ENCODE measurements at places on chromosomes 4 and X.

GRCh38 chr4:172776203-172776861 is 392.3 kb upstream of the GALNT7 start:
- DNase-seq, result no peak

- no peak for DNase-seq
Measured at GRCh38 chr4:70179811-70180210, 15.7 kb upstream of the ODAM start.

DNA sequence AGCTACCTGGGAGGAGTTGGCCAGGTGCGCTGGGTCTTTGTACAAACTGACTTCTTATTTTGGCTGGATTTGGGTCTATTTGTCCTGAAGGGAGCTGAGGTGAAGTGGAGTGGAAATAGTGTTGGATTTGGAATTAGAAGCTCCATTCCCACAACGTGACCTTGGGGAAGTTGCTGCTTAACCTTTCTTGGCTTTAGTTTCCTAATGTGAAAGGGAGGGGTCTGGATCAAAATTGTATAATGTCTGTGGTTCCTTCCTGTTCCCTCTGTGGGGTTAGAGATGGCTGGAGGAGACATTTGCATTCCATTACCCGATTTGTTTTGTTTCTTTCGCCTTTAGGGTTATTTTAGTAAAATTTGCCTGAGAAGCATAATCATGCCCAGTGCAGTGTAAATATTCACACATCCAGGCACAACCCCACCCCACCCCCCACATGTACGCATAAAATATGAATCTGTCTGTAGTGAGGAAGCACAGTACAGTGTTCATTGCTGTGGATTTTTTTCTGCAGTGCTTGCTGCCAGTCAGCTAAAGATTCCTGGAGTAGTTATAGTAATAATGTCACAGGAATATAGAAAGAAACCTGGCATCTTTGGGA is 21.5 kb downstream of the JADE1 start:
- no peak for DNase-seq

DNA sequence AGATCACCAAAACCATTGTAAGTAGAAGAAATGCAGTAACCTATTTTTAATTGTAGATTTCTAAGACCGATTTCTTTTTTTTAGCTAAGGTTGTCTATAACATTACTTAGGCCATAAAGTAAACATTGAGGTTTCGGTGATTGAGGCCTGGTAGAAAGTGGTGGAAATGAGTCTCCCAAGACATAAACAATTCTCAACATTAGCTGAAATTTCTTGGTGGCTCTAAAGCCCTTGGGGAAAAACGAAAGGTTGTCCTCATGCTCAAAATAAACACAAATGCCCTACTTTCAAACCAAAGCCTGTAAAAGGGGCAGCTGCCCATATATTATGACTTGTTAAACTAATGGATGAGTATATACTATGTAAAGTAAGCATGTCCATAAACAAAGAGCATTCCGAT is 98.8 kb downstream of the SCFD2 start:
- no peak for DNase-seq

- no peak for DNase-seq
Measured at GRCh38 chr4:111671756-111672155, 473.5 kb upstream of the FAM241A start.

DNA sequence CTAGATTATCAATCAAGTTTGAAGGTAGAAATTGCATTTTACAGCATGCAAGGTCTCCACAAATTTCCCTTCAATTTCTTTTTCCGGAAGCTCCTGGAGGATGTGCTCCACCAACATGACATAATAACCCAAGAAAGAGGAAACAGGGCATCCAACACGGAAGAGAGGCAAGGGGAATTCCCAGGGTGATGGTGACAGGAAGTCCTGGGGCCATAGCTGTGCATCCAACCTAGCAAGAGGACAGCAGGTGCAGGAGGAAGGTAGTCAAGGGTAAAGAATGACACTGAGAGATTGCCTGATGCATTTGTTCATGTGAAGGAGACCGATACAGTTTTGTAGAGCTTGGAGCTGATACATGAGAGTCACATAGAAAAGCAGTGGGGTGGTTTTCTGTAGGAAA is 115.7 kb upstream of the LSM6 start:
- no peak for DNase-seq

GRCh38 chrX:40022421-40022820 is 75.3 kb downstream of the BCOR start:
- DNase-seq, result no peak

GRCh38 chr4:96145601-96146000 is 305.7 kb downstream of the PDHA2 start:
- DNase-seq, result no peak

GRCh38 chr4:72846280-72847111 is 223.0 kb downstream of the COX18 start:
- DNase-seq, result no peak

DNA sequence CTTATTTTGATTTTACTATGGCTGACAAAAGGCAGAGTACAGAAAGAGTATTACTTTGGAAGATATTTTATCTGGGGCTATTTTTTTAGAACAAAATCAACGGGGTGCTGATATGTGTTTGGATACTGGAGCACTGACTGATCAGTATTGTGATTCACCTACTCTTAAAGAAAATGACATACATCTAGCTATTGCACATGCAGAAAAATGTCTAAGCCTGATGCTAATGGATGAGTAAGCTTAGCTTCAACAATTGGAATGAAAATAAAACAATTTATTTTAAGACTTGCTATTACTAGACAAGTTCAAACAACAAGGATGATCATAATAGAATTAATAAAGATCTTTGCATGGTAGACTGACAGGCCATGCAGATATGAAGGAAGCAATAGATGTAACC is 262.0 kb downstream of the PPP1R2C start:
- no peak for DNase-seq

GRCh38 chr4:6460876-6461275 is 11.5 kb downstream of the PPP2R2C start:
- no peak for DNase-seq

GRCh38 chr4:39950861-39951481 is 26.7 kb downstream of the PDS5A start:
- DNase-seq, result no peak

- no peak for DNase-seq
Measured at GRCh38 chrX:134512566-134512965, 52.6 kb downstream of the HPRT1 start.

- no peak for DNase-seq
Measured at GRCh38 chr4:1177274-1178141, 5.1 kb upstream of the SPON2 start.

GRCh38 chrX:85573801-85574200 is 194.3 kb upstream of the POF1B start:
- no peak for DNase-seq

DNA sequence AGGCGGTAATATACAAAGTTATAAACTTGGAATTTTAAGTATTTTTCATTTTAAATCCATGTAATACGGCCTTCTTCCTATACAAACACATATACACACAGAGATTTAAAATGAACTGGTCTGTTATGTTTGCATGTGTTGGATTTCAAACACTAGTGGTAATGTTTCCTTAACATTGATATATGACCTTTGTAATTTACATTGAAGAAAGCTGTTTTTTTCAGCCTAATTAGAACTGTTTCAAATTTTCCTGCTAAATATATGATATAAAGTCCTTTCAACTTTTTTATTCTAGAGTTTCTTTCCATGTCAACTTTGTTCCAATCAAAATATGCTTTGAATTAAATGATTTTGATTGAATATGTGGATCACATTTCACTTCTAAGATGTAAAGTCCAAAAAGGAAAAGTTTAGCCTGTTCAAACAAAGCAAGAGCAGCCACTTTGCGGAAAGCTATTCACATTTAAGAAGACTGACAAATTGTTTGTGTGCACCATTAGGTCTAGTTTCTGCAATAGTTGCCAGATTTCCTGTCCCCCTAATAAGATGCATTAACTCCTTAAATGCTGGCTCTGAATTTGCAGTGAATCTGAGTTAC is 226.0 kb upstream of the MAB21L2 start:
- DNase-seq, result no peak

DNA sequence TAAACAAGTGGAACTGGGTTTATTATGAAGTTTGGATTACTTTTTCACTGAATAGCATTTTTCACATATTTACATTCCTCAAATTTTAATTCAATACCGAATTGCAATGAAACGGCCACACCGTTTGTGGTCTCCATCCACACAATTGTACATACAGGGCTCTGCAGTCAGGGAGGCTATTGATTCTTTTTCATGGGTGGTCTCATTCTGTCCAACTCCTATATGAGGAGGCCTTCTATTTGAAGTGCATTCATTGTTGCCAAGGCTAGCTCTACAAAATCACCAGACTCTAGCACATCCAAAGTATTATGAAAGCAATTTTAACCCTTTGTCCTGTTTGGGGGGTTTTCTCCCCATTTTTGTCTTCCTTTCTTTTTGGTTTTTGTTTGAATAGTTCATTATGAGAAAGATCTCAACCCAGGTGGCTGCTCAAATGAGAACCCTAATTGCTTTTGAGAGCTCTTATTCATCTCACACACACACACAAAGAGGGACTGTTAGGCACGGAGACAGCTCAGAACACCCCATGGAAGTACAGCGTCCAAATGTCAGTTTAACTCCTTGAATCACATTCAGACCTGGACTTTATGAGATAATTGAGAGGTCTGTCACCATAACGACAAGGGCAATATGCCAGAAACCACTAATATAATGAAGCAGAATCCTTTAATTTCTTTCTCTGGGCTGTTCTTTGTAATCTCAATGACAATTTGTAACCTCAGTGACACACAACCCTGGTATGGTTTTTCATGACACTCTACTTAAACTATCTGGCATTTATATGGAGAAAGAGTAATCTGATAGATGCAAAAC is 79.4 kb downstream of the NLGN4X start:
- no peak for DNase-seq

DNA sequence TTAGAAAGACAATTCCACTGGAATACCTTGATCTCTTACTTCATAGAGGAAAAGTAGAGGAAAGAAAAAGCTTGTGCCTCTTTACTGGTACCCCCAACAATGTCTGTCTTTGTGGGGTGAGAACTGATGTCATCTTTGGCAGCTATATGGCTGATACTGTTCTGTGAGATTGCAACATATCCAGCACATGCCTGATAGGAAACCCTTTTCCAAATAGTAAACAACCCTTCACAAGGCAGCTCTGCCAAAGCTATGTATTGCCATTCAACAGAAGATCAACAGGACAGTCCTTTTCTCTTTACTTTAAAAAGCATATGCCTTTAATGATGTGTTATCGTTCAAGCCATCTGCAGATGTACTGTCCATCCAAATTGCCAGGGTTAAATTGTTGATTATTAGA is 105.9 kb downstream of the IL1RAPL1 start:
- no peak for DNase-seq

- DNase-seq, result no peak
Measured at GRCh38 chr4:177220376-177220775, 89.3 kb upstream of the NEIL3 start.

DNA sequence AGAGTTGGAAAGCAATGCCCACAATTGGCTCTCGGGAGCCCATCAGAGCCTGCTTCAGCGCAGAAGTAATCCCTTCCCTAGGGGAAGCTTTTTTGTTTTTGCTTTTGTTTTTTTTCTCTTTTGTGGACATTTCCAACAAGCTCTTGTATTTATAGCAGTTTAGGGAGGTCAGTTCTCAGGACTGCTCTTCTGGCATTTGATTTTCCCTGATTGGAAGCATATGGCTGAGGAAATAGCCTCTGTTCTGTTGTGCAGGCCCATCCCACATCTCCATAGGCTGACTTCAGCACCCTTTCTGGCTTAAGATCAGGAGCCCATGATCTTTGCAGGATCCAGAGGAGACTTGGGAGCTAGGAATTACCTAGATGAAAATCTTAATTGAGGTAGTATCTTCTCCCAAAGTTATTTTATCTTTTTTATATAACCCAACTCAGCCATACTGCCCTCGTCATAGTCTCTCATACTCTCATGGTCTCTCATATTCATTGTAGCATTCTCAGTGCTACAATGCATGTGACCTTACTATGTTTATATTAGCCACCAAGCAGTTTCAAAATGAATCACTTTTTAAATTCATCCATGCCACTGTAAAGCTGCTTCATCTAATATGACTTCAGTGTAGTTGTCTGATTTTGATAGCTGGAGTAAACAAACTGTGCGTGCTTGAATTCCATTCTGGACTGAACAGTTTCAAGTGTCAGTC is 16.7 kb downstream of the PAGE4 start:
- DNase-seq, result no peak

- no peak for DNase-seq
Measured at GRCh38 chr4:140109737-140110136, 44.2 kb downstream of the MAML3 start.

DNA sequence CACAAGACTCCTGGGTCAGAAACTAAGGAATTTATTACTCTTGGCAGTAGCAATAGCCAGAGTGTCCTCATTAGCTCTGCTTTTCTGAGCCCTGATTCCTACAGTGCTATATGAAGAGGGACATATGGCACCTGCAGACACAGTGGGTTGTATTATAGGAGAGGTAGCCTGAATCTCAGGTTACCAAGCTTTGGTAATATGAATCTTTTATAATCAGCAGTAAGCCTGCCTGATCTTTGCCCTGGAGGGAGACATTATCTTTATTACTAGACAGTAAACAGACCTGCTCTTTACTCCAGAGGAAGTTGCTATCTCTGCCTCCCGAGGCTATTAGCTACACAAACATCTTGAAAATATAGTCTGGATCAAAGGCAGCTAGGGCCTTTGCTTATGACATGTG is 62.5 kb upstream of the HOPX start:
- no peak for DNase-seq

DNA sequence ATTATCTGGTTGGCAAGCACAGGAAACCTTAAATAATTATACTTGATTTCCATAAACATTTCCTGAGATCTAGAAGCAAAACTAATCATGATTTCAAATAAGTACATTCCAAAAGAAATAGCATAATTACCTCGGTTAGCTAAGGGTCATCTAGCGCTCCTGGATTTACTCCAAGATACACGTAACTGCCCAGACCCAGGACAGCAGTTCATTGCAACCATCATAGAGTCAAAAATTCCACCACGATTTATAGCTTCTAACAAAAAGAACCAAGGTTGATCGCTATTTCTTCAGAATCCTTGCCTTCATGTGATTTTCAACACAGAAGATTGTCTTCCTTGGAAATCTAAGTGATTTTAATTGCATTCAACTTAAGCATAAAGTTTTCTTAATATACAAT is 1235.5 kb upstream of the TENM3 start:
- DNase-seq, result no peak

DNA sequence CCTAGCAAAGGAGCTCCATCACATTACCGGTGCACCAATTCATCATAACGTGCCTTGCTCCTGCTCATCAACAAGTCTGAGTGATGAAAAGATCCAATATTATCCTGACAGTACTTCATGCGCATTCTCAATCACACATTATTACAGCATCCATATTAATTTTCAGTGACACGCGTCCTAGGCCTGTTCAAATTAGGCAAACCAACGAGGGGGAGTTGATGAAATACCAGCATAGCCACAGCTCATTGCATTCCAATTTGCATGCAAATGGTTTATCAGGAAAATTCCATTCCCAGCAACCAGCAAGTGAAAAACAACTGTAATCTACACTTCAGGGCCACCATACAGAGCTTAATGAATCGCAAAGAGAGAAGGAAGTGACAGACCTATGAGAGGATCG is 236.9 kb downstream of the DCLK2 start:
- no peak for DNase-seq

- no peak for DNase-seq
Measured at GRCh38 chr4:111943796-111944203, 201.5 kb upstream of the FAM241A start.

- no peak for DNase-seq
Measured at GRCh38 chr4:78720994-78721677, 55.0 kb upstream of the BMP2K start.
